ENCODE measurements at places on chromosomes 7 and 10.

DNA sequence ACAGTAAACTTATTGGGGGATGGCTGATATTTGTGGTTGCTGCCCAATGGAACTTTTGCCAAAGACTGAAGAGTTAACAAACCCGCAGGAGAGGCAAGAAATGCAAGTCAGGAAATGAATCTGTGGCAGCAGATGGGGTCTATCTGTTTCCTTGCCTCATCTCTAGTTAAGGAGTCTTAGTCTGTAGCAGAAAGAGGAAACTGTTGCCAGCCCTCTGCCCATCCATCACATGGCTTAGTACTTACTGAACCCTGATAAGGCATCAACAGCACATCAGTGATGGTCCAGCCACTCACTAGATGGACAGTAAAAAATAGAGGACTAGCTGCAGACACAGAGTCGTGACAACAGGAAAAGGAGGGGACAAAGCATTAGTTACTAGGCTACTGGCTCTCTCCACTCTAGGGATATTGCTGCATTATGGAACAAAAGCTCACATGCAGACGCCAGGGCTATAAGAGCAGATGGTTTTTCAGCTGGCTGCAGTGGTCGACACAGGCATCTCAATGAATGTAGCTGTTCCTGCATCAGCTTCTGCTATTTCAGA lies 614.7 kb downstream of the PARD3 start:
- DNase-seq: no peak

- no peak for DNase-seq
Observed at GRCh38 chr7:47654672-47655298, 72.9 kb upstream of the TNS3 start.

DNA sequence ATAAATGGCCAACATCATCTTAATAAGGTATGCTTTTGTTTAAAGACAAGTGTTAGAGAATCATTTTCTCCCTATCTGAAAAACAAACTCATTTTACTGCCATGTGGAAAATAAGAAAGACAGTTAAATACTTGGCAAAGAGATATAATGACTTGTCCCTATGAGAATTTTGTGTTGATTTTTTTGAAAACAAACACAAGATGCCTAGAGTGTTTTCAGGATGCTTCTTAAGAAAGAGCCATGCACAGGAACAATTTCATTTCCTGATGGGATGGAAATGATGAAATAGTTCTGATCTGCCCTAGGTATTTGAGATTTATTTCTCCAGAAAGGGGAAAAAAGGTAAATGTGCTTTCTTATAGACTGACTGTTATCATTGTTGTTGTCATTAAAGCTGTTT lies 237.5 kb upstream of the GNAI1 start:
- no peak for DNase-seq

DNA sequence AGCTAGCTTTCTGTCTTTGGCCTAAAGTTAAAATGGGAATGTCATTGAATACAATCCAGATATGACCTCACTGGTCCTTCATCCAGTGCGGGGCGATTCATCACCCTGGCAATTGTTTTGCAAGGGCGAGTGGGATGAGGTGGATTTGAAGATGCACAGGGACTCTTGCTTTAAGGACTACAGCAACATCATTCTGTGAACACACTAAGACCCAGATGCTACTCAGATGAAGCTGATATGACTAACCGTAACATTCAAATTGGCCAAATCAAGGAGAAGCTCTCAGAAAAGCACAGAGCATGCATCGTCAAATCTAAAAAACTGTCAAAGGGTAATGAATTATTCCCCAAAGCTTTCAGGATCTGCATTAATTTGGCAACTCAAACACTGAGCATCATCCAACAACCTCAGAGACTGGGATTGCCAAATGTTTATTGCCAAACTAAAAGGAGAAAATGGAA lies 12.8 kb downstream of the CPA1 start:
- DNase-seq: no peak

DNA sequence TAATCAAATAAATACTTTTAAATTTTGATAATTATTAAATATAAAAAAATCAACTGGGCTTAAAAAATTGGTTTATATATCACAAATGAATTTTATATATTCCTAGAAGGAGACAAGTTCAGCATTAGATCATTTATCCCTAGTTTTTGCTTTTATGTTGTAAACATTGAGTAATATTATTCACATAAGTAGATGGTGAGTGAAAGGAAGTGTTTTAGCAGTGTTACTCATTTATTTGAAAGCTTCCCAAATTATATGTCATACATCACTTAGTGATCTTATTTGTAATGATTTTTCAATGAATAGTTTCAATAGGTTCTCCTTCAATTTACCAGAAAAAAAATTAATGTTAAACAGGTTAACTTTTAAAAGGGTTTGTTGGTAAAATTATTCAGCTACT lies 15.8 kb downstream of the KLLN start:
- DNase-seq: no peak

All from activated naive CD4-positive, alpha-beta T cell (primary cell).